ENCODE measurements at places on chromosomes 12 and 14.

- DNase-seq = no peak
Measured at GRCh38 chr14:71932229-71932981, at the start of gene RGS6. RGS6 (plus strand) TSS chr14:71932429.

GRCh38 chr12:103834942-103835341, 6.1 kb downstream of the NT5DC3 start:
- no peak for DNase-seq

DNA sequence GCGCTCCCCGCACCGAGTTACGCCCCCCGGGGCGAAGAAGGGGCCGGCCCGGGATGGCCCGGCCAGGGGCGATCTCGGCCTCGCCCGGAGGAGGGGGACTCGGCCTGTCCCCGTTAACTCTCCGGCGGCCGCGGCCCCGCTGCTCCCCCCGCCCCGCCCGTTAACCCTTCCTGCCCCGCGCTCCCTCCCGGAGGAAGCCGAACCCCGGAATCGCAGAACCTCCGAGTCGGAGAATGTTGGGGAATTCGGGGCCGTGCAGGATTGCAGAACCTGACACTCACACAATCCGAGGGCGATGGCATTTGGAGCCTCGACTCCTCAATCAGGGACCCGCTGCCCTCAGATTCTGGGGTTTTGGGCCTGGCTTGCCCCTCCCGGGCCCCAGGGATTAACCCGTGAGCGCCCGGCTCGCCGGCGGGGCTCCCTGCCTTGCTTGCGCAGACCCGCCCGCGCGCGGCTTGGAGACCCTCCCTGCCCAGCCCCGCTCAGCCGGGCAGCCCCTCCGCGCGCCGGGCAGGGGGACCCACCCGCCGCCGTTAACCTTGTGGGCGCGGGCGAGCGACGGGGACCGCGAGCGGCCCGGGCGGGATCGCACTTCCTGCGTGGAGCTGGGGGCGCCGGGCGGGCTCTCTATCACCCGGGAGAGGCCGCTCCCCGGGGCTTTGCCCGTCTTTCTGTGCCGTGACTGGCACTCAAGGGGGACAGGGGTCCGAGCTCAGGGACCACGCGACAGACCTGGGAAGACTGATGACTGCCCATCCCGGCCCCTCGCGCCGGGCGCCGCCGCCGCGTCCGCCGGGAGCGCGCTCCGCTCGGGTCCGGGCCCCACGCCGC, 18.8 kb downstream of the BEGAIN start:
- DNase-seq = no peak

GRCh38 chr12:25713264-25713663, 160.2 kb upstream of the LMNTD1 start:
- no peak for DNase-seq

- DNase-seq = no peak
Measured at GRCh38 chr14:81784084-81784483, 250.4 kb upstream of the SEL1L start.

- DNase-seq = no peak
Measured at GRCh38 chr12:77999074-77999715, 168.5 kb downstream of the NAV3 start.

DNA sequence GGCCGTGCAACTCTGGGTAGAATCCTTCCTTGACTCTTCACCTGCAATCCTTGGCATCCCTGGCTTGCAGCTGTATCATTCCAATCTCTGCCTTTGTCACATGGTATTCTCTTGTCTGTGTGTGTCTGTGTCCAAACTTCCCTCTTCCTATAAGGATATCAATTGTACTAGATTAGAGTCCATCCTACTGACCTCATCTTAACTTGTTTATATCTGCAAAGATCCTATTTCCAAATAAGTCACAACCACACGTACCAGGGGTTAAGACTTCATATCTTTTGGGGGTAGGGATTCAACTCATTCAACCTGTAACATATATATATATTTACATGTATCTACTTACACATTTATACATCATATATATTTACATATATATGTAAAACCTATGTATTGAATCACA, 29.6 kb upstream of the RASSF3 start:
- DNase-seq = no peak

GRCh38 chr12:116916714-116917114, 6.0 kb downstream of the FBXW8 start:
- no peak for DNase-seq

GRCh38 chr12:67773896-67774295, 125.4 kb downstream of the DYRK2 start:
- no peak for DNase-seq

DNA sequence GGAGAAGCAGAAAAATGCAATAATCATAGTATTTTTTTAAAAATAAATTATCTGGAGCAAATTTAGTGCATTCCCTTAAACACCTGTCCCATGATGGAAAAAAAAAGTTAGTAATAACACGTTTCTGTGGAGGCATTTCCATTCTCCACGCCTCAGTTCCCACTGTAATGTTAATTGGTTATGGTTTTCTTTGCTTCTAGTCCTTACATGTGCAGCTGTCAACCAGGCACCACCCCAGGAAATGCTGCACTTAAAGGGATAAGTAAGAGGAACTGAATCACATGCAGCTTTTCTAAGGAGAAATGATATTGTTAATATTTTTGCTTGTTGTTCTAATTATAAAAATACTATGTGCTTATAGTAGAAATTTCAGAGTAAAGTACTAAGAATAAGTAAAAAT, 240.3 kb downstream of the ZFP36L1 start:
- DNase-seq = no peak

- no peak for DNase-seq
Measured at GRCh38 chr12:23831739-23832138, 117.7 kb downstream of the SOX5 start.

- no peak for DNase-seq
Measured at GRCh38 chr12:70353780-70354660, 12.1 kb upstream of the KCNMB4 start.

DNA sequence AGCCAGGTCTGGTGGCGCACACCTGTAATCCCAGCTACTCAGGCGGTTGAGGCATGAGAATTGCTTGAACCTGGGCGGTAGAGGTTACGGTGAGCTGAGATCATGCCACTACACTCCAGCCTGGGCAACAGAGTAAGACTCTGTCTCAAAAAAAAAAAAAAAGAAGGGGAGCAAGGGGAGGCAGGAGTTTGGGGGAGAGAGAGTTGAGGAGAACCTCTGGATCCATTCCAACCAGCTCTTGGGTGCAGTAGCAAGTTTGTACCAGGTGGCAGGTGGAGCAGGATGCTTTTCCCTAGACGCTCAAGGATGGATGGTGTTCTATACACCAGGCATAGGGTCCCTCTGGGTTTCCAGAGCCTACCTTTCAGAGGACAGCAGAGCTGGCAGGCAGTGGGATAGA, 1.9 kb downstream of the NFE2 start:
- DNase-seq = no peak

DNA sequence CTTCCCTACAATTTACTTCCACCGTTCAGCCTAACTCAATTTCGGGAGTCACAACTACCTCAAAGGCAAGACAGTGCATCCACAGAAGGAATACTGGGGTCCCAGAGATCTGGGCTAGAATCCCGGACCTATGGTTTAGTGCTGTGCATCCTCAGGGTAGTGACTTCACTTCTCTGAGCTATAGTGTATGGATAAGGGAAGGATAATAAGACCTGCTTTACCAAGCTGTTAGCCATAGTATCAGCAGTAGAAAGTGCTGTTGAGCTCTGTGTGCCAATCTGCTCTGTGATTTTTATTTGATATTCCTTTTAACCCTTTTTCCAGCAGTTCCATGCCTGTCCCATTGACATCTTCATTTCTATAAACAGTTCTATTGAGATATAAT, 1044.3 kb downstream of the BCL11B start:
- DNase-seq = no peak

- DNase-seq = no peak
Measured at GRCh38 chr12:123450636-123451035, 7.3 kb upstream of the SNRNP35 start.

DNA sequence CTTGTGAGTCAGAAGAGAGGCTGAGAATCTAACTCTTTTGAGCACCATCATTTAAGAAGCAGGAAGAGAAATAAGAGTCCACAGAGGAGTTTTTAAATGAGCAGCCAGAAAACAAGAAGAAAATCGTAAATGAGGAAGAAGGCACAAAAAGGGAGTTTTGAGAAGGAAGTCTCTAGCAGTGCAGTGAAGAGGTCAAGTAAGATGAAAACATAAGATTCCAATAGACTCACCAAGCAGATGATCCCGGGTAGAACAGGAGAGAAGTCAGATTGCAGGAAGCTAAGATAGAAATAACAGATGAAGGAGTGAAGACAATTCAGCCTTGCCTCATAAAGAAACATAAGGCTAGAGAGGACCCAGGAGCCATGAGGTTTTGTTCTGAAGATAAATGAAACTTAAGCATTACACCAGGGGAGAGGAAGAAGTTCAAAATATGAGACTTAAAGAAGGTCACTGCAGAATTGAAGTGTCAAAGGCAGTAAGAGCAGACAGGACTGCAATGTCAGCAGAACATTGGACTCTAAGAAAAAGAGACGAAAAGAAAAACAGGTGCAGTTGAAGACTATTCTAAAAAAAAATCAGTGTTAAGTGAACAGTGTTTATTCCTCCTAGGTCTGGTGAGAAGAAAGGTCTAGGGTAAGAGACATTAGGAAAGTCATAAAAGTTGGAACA, 229.0 kb downstream of the SEC23A start:
- no peak for DNase-seq

DNA sequence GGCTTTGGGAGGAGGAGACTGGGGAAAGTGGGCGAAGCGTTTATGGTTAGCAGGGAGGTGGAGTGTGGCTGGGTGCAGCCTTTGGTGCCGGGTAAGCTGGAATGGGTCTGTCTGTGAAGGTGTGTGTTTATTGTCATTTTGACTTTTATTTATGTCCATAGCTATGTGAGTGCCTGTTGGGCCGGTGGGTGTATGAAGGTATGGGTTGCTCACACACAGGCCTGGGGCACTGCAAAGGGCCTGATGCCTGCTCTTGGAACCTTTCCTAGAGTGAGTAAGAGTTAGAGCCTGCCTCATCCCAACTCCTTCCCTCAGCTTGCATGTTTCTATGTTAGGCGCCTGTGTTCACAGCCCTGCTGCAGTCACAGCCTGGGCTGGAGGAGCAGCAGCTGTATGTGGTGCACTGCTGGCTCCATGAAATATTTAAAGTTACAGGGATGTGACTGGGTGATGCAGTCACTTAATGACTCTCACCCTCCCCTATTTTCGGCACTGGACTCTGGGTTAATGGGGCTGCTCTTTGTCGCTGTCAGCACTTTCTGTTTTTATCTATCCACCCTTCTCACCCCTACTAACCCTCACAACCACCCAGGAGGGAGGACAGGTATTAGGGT, 2.6 kb upstream of the PPP1R1A start:
- no peak for DNase-seq

DNA sequence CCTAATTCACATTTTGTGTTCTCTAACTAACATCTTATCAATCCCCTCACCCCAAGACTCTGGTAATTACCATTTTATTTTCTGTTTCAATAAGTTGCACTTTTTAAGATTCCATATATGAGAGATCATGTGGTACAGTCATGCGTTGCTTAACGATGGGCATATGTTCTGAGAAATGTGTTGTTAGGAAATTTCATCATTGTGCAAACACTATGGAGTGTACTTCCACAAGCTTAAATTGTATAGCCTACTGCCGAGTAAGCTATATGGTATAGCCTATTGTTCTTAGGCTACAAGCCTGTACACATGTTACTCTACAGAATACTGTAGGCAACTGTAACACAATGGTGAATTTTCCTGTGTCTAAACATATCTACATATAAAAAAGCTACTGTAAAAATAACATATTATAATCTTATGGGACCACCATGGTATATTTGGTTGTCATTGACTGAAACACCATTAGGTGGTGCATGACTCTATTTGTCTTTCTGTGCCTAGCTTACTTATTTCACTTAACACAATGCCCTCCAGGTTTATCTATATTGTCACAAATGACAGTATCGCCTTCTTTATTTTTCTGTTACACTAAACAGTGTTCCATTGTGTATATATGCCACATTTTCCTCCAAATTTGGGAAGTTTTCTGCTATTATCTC, 473.4 kb upstream of the LMO3 start:
- DNase-seq = no peak

DNA sequence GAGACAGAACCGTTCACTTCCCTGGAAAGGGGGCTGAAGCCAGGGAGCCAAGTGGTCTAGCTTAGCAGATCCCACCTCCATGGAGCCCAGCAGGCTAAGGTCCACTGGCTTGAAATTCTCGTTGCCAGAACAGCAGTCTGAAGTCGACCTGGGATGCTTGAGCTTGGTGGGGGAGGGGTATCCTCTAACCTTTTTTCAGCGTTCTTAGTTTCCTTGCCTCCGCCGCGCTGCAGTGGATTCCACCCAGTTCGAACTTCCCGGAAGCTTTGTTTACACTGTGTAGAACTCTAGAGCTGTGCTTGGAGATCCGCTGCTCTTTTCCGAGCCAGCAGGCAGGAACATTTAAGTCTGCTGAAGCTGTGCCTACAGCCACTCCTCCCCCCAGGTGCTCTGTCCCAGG, 45.2 kb upstream of the FKBP4 start:
- no peak for DNase-seq

- DNase-seq = no peak
Measured at GRCh38 chr12:132702640-132703039, 8.0 kb upstream of the PGAM5 start.
